ENCODE measurements at places on chromosomes 1 and 21.

- DNase-seq: no peak
These were observed 403.4 kb downstream of the PTPRC start for GRCh38 chr1:199042193-199042592.

DNA sequence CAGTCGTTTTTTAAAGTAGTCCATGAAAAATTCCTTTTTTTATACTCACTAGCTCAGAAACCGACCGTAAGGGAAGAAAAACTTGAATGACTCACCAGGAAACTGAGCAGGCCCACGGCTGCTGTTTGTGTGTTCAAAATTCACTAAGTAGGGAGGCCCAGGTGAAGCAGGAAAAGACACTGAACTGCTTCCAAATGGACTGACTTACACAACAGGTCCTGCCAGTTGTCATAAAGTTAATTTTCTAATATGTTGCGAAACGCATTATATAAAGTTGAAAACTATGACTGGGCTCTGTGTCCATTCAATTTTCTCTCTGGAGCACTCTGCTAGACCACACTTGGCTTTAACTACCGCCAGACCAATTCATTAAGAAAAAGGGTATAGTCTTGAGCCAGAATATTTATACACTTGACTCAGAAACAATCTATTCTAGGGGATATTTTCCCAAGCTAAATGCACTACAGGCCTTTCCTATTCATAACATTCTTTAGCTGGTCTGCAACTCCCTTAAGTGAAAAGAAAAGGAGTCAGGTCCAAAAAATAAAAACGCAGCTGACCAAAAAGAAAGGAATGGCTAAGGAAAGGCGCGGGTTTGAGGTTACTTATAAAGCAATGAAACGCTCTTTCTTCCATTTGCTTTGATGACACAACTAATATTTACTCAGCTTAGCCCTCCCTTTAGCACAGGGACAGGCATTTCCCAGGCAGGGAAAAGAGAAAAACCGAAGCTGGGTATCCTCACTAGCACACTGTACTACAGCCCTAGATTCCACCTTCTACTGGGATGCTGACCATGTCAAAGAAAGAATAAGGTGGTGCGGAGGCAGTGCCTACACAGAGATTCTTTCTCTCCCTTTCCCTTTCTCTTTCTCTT, 306.3 kb upstream of the ESRRG start:
- DNase-seq: no peak

DNA sequence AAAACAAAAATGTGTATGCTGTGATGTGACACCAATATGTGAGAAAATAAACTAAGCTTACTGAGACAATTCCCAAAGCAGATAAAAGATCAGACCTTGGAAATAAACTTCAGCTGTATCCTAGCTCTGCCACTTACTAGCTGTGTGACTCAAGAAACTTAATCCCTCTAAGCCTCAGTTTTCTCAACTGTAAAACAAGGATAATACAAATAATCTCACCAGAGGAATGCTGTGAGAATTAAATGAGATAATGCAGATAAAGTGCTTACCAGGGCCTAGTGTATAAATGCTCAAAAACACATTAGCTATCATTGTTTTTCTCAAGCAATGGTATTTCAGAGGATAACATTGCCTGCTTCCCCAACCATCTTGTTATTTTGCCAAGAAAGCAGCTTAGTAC, 2.1 kb downstream of the HEATR1 start:
- DNase-seq: no peak

GRCh38 chr1:207711285-207711684, 40.6 kb upstream of the CD46 start:
- no peak for DNase-seq

DNA sequence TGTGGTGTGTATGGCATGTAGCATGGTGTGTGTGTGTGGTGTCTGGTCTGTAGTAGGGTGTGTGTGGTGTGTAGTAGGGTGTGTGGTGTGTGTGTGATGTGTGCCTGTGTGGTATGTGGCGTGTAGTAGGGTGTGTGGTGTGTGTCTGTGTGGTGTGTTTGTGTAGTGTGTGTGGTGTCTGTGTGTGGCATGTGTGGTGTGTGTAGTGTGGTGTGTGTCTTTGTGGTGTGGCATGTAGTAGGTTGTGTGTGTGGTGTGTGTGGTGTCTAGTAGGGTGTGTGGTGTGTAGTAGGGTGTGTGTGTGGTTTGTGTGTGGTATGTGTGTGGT, 85.5 kb downstream of the SYT2 start:
- no peak for DNase-seq

- DNase-seq: no peak
These were observed 1211.6 kb upstream of the ADGRL4 start for GRCh38 chr1:80218112-80218511.

- no peak for DNase-seq
These were observed 144.7 kb downstream of the GRIK3 start for GRCh38 chr1:36889478-36890226.

DNA sequence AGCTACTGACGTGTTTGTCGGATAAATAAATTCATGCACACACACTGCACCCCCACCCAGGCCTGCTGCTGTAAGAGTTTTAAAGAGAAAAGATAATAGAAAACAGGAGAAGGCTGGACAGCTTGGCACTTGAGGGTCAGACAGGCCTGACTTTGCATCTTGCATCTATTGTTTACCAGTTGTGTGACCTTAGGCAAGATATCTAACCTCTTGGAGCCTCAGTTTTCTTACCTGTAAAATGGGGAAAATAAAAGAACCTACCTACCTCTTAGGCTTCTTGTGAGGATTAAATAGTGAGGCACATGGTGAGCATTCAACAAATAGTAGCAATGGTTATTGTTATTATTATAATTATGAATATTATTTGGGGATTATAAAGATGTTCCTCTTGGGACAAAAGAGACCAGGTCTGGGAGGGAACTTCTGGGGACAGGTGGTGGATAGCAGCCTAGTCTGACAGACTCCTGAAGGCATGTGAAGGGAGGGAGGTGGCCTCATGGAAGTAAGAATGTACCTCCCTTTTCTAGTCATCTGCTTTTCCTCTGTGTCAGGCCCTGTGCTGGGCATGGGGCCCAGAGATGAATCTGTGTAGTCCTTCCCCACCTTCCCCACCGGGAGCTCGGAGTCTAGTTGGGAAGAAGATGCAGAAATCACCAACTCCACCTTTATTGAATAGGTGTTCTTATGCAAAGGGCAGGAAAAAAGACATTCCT, 18.3 kb upstream of the EPB41 start:
- DNase-seq: no peak

GRCh38 chr1:185154912-185155513, 1.7 kb downstream of the TRMT1L start:
- DNase-seq: no peak

GRCh38 chr1:93620172-93620840, 61.3 kb downstream of the BCAR3 start:
- DNase-seq: no peak

DNA sequence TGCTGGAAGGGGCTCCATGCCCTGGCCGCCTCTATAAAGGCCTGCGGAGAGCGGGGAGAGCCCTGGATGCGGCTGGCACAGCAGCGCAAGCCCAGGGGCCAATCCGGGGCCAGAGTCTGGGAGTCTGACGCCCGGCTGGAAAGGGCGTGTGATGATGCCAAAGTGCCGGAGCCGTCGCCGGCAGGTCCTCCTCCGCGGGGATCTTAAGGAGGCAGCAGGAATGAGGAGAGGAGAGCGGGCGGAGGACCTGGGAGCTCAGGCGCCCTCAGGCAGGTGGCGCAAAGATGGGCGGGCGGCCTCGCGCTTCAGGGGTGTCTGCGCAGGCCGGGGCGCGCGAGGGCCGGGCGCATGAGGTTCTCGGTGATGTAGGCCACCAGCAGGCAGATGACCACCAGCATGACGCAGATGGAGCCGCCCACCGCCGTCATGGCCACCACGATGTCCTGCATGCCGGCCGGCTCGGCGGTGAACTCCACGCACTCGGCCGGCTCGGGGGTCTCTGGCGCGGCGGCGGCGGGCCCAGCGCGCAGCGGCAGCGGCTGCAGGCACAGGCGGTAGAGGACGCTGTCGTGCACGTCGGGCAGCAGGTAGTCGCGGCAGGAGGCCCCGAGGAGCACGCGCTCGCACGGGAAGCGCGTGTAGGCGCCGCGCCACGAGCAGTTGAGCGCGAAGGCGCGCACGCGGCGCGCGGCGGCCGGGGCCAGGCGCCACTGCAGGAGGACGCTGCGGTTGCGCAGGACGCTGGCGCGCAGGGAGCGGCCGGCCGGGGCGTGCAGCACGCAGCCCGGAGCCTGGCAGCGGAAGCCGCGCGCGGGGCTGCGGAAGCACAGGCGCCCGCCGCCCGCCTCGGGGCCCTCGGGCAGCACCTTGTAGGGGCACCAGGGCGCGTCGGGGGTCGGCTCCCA, 653 bp downstream of the FNDC10 start:
- no peak for DNase-seq

DNA sequence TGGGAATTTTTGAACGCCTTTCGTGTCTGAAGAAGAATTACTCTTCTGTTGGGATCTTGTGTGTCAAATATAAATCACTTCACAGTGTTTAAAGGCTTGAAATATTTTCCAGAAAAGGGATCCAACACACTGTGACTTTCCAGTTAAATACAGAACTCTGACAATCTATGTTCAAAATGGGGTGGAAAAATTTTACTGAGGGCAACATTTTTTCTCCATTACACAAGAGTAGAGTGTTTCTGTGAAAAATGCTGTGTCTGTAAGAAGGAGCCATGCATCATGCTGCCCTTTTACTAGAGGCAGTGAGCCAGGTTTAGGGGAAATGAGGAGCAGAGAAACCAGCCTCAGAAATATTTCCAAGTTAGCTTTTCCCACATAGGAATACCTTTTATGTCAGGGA, 86.5 kb downstream of the VPS13D start:
- no peak for DNase-seq

DNA sequence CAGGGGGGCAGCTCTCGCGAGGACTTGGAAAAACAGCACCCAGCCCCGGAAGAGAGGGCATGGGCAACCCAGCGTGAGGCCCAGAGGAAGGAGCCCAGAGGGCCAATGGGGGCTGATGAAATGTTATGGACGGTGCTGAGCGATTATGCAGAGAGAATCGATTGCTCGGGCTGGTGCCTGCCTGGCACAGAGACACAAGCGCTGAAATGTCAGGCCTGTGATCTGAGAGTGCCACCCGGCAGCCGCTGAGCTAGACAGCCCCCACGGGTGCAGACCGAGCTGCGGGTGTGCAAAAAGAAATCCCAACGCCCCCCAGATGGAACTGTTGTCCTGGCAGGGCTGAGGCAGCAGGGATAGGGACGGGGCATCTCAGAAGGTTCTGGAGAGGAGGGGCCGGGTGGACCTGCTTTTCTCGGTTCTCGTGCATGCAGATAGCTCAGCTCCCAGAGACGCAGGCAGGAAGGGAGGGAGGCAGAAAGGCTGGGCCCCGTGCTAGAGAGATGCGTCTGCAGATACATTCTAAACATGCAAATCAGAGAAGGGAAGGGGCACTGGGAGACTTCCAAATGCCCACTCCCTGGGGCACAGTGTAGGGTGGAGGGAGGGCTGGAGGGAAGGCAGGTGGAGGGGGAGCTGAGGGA, 41.5 kb downstream of the TAS1R2 start:
- no peak for DNase-seq

DNA sequence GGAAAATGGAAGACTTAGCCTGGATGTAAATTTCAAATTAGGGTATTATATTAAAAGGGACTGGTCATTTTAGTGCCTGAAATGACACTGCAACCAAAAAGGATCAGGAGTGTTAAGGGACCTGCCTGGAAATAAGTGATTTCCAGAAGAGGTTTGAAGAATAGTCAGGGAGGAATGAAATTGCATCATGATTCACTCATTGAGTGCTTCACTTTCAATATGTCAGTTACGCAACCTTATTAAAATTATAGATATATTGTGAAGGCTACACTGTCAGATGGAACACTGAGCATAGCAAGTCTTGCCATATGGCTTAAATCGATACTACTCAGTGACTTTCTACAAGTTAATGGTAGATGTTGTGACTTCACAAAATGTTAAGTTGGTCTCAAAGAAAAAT, 275.2 kb upstream of the DPYD start:
- DNase-seq: no peak

DNA sequence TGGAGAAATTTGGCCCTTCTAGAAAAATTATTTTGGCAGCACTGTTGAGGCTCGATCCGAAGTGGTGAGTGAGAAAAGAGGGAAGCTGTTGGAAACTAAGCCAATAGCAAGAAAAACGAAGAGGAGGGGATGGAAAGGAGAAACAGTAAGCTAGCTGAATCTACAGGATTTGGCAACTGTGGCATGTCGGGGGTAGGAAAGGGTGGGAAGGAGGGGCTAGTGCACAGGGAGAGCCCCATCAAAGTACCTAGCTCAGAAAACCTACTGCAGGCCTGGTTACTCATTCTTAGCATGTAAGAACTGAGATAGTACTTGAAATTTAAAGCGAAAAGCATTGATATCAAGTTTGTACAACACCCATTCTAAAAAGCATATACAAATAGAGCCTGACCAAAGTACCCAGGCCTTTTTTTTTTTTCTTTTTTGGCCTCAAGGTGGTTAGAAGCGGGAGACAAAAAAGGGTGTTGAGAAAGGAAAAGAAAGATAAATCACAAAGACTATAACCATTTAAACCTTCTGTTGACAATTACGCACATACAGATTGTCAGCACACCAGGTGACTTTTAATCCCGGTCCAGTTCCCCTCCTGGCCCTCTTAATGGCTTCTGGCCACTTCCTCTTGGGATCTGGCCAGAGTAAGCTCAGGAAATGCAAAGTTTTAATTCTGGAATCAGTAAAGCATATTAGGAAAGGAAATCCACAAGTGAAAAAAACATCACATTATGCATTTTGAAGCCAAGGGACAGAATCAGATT, 50.4 kb downstream of the SLC16A1 start:
- no peak for DNase-seq

DNA sequence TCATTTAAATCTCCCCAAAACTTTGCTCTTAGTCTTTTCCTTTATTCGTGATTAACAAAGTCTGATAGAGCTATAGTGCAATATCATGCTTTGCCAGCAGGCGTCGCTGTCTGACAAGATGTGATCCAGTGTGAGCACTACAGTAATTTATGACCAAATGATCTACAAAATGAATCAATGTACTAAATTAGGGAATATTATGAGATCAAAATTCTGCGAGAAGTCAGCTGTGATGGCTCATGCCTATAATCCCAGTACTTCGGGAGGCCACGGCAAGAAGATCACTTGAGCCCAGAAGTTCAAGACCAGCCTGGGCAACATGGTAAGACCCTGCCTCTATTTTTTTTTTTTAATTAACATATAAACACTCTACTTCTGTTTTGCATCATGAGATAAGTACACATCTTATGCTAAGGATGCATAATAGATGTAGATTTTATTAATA, 3.6 kb upstream of the SPSB1 start:
- DNase-seq: peak; percentile 90

DNA sequence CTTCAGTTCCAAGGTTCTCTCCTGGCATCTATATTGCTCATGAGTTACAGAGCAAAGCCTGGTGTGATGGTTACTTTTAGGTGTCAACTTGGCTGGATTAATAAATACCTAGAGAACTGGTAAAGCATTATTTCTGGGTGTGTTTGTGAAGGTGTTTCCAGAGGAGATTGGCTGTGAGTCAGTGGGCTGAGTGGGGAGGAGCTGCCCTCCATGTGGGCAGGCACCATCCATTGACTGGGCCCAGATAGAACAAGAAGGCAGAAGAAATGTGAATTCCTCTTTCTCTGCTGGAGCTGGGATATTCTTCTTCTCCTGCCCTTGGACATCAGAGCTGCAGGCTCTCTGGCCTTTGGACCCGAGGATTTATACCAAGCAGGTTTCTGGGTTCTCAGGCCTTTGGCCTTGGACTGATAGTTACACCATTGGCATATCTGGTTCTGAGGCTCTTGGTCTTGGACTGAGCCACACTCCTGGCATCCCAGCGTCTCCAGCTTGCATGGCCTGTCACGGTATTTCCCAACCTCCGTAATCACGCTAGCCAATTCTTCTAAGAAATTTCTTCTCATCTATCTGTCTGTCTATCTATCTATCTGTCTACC, 44.5 kb downstream of the B3GALT5 start:
- DNase-seq: no peak

- DNase-seq: no peak
These were observed 134.6 kb upstream of the RUNX3 start for GRCh38 chr1:25064465-25065240.

All from activated T-cell treated with anti-CD3 and anti-CD28 coated beads for 4 hours (primary cell).